ENCODE measurements at places on chromosomes 4 and X.

DNA sequence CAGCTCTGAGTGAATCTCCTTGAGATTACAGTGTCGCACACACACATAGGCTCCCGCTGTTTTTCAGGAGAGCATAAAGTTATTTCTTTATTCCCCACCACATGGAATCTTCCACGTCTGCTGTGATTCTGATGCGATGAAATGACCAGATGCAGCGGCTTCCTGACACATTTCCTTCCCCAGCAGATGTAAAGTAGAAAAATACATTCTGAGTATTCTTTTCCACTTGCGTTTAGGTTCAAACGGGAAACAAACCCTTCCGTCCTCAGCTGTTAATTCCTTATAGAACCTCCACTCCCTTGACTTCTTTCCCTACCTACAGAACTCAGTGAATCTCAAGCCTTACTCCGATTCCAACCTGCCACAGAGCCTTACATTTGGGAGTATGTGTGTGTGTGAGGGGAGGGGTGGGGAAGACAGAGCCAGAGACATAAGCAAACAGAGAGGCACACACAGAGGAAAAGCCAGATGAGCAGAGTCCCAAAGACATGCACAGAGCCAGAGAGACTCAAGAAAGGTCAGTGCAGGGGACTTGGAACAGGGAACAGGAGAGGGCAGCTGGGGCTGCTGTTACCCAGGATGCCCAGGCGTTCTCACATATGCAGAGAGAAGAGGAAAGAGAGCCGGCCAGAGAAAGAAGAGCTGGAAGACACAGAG lies 47.3 kb downstream of the SETD7 start:
- DNase-seq = no peak

- no peak for DNase-seq
Observed at GRCh38 chr4:158850800-158851644, 82.2 kb downstream of the FNIP2 start.

DNA sequence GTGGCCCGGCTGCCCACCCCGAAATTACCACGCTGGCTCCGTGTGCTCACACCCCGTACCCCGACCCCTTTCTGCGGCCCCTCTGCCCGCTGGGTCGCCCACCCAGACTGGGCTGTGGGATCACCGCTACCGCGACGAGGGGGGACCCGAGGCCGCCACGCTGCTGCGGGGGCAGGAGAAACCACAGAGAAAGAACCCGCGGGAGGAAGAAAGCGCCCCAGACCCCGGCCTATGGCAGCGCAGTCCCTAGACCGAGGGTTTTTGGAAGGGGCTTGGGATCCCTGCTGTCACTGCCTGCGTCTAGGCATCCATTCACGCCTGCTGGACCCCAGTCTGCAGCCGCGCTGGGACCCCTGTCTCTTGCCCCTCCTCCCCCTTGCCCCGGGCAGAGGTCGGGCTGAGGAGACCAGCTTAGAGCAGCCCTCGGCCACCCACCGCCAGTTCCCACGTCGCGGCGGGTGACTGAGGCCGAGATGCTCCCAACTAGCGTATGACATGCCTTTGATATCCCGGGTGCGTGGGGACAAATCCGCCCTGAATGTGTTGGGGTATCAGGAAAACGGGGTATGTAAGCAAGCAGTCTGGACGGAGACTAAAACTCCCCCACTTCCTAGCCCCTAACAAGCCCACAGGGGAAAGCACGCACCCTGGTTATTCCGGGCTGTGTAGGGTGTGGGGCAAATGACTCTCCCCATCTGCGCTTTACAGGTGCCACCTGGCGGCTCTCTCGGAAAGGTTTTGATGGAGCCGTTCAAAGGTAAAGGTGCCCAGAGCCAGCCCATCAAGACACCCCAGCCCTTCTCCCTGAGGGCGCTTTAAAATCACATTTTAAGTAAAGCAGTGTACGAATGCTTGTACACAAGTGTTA lies 862 bp upstream of the INPP4B start:
- DNase-seq = peak; percentile 53

DNA sequence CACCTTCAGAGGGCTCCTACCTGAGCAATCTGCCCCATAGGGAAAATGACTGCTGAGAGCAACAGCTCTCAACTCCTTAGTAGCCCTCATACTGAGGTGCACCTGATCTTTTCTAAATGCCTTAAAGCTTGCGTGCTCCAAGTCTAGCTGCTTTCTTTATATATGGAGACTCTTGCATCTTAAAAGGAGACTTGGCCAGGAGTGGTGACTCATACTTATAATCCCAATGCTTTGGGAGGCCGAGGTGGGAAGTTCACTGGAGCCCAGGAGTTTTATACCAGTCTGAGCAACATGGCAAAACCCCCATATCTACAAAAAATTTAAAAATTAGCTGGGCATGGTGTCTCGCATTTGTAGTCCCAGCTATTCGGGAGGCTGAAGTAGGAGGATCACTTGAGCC lies 78.1 kb upstream of the TRIM2 start:
- no peak for DNase-seq

- DNase-seq = no peak
Observed at GRCh38 chr4:88734403-88734949, 36.8 kb upstream of the NAP1L5 start.

DNA sequence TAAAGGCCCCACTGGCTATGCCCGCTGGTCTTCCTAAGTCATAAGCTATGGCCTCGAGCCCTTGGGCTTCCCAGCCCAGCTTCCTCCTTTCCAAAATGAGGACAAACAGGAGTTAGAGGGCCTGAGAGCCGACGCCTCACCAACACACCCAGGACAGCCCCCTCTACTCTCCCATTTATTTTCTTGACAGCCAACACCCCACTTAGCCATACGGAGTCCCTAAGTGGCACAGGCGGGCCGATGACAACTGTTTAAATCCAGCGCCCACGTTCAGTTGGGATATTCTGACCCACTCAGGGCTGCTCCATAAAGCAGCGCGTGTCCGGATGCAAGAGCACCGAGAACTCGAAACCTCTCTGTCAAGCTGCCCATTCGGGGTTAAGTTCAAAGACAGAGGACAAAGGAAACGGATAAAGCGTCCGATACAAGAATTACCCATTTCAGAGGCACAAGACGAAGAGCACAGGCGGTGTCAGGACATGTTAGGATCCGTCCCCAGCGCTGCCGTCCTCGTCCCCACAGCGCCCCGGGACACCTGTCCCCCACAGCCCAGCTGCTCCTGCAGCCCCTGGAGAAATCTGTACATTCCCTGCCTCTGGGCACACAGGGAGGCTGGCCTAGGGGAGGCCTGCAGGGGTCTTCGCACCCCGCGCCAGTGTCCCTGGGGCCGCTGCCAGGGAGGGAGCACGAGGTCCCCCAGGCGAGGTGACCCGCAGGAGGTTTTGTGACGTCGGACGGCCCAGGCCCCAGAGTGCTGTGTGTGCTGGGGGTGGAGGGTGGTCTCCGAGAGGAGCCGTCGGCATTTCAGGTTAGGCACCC lies 1.2 kb downstream of the PRKX start:
- no peak for DNase-seq

- DNase-seq = no peak
Observed at GRCh38 chr4:106671716-106672115, 303.1 kb upstream of the GIMD1 start.

DNA sequence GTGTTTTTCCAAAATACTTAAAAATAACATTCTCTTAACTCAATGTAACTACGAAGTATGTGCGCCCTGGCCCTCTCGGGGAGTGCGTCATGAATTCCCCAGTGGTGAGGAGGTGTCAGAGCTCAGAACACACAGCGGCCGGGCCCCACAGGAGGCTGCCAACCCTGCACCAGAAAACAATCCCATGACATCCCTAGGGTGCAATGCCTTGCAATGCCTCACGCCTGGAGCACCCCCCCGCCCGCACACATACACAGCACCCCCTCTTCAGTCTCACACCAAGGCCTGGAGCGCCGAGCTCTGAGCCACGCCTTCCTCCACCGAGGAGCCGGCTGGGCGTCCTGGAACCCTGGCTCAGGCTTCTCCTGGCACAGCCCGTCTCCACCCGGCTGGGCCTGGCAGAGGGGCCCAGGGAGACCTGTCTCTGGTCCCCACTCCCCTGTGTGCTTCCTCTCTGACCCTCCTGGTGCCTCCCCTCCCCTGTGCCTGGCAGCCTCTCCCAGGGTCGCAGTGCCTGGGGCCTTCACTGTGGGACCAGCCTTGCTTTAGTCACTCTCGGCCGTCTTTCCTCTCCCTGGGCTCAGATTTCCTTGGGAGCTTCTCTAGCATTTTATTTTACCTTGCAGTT lies 108.2 kb upstream of the ADRA2C start:
- no peak for DNase-seq

DNA sequence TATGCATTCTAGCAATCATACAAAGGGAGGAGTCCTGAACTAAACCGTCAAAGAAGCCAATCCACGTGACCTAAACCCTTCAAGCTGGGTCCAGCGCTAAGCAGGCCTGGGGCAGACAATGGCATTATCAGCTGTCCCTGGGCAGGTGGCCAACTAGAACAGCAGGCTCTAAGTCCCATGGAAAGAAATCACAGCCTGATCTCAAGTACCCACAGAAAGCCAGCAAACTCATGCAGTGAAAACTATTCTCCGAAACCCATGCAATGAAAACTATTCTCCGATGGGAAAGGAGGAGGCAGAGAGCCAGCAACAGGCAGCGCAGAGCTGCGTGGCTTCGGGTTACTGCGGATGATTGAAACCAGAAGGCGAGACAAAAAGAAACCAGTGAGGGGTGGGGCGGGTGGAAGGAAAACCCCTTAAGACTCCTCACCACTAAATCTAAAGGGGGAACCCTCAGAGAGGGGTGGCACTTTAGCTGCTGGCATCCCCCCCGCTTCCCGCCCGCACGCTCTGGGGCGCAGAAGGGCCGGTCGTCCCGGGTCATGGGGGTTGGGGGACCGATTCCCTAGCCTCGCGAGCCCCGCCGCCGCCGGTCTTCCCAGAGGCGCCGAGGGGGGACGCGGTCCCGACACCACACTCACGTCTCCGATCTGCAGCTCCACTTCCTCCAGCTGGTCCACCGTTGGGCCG lies 567 bp downstream of the C4orf46 start:
- peak; percentile 44 for DNase-seq

- DNase-seq = no peak
Observed at GRCh38 chr4:2259541-2260343, 2.2 kb downstream of the MXD4 start.

GRCh38 chr4:163592212-163592611 lies 97.7 kb downstream of the TMA16 start:
- DNase-seq = no peak

DNA sequence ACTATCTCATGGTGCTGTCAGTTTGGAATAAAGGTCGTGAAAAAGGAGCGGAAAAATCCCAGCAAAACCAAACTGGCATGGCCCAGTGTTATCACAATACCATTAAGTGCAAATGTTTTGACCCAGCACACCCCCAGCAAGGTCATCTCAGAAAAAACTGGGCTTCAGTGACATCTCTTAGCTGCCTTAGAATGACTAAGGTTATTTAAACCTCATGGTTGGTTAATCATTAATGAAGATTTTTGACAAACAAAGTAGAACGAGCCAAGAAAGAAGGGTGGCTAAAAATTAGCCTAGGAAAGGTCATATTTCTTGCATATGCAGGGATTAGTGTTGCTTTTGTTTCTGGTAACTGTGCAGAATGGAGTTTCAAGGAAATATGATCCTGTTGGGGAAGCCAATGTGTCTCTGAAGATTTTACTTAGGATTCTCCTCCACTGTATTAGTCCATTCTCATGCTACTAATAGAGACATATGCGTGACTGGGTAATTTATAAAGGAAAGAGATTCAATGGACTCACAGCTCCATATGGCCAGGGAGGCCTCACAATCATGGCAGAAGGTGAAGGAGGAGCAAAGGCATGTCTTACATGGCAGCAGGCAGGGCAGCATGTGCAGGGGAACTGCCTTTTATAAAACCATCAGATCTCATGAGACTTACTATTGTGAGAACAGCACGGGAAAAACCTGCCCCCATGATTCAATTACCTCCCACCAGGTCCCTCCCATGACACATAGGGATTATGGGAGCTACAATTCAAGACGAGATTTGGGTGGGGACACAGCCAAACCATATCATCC lies 83.5 kb downstream of the CHRNA9 start:
- DNase-seq = no peak

- no peak for DNase-seq
Observed at GRCh38 chrX:118221270-118221669, 104.7 kb upstream of the KLHL13 start.

GRCh38 chr4:19063662-19064061 lies 1042.1 kb upstream of the LCORL start:
- DNase-seq = no peak

DNA sequence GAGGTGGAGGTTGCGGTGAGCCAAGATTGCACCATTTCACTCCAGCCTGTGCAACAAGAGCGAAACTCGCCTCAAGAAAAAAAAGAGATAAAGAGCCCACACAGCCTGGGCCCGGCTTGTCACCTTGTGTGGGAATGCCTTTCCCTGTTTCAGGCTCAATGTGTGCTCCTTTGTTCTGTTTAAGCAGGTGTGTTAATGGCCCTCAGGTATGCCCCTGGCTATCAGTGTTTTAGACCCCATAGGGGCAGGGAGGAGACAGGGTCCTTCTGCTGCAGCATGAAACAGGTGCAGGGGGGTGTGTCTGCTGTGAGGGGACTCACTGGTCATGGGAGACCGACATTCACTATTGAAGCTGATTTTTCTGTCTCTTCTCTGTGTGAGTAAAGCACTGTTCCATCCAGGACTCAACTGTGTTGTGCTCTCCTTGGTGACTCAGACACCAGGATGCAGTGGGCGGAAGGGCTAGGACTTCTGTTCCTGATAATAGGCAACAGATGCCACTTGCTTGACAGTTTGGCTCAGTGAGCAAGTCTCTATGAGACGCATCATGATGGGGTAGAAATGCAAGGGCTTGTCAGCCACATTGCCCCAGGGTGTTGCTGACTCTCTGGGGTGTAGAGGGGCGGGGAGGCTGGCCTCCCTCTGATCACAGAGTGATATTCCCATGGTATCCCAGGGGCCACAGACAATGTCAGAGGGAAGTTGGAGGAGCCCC lies 15.6 kb upstream of the LAP3 start:
- no peak for DNase-seq

GRCh38 chrX:125407314-125407713 lies 87.6 kb downstream of the TEX13C start:
- DNase-seq = no peak

DNA sequence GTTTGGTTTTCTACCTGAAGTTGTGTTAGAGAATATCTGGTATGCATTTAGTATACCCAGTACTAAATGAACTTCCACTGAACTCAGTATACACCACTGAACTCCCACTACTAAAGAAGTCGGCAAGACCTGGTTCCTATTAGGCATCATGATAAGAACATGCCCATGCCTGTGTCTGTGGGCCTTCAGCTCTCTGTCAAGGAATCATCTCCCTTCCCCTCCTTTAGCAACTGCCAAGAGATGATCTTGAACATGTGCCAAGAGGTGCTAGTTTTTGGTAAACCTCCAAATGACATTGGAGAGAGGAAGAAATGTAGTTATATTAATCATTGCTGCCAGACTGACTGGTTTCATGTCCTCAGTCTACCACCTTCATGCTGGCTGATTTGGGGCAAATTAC lies 113.2 kb downstream of the ATP10D start:
- no peak for DNase-seq

DNA sequence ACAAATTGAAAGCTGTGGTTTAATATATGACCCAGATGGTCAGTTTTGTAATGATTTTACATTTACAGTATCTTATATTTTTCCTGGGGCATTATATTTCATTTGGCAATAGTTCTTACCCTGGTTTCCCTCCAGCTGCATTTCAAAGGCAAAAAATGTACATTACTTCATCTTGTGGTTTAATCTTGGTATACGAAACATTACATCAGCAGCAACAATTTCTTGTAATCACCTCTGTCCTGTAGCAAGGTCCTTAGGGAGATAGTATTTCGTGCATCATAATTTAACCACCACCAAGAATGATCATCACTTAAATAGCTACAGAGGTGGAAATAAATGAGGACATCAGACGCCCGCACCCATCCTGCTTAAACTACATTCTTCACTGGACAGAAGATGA lies 48.8 kb downstream of the HS6ST2 start:
- DNase-seq = no peak

GRCh38 chrX:43655151-43656004 lies 721 bp upstream of the MAOA start:
- DNase-seq = no peak

Data from stimulated activated CD4-positive, alpha-beta T cell treated with anti-CD3 and anti-CD28 coated beads, TNF-alpha, amount 100 ng/mL, for 48 hours (primary cell).